Midbrain (tissue), 1 donor: ENCODE measurements at places on chromosomes 4 and X.

- DNase-seq = no peak
These were observed 311.1 kb downstream of the PAPSS1 start for GRCh38 chr4:107408968-107409367.

GRCh38 chr4:152885185-152885584 lies 50.9 kb upstream of the FHDC1 start:
- no peak for DNase-seq

- no peak for DNase-seq
These were observed 34.6 kb upstream of the PRRG1 start for GRCh38 chrX:37314531-37314930.

DNA sequence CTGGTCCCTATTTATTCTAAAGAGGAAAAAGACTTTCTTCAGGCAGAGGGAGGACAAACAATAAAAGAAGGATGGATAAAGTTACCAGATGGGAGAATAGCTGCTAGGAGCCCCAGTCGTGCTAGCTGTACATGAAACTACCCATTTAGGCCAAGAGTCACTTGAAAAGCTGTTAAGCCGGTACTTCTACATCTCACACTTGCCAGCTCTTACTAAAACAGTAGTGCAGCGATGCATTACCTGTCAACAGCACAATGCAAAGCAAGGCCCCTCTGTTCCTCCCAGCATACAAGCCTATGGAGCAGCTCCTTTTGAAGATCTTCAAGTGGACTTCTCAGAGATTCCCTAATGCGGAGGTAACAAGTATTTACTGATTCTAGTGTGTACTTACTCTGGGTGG lies 1138.8 kb downstream of the ARAP2 start:
- no peak for DNase-seq

- peak; percentile 5 for DNase-seq
These were observed at the start of gene CYBB for GRCh38 chrX:37779857-37780256. TSS of gene CYBB (plus strand) at chrX:37780059. CDS start at chrX:37780078, 19 bp downstream.

GRCh38 chr4:137509855-137510282 lies 22.4 kb downstream of the PCDH18 start:
- DNase-seq = no peak

- DNase-seq = no peak
These were observed 156.4 kb upstream of the GATB start for GRCh38 chr4:151917145-151917734.

DNA sequence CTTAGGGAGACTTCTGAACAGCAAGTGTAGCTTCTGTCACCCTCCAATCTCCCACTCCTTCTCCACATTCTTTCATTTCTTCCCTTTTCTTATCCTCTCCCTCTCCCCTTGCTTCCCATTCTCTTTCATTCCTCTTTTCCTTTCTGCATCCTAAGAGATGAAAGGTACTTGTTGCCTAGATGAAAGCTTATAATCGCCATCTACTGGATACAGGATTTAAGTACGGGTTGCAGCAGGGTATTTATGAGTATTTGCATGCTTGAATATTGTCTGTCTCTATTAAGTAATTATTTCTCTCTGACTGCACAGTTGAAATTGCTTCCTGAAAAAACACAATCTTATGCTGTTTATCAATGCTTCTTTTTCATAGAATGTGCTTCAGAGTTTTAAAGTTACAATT lies 174.0 kb upstream of the TENT5D start:
- no peak for DNase-seq

DNA sequence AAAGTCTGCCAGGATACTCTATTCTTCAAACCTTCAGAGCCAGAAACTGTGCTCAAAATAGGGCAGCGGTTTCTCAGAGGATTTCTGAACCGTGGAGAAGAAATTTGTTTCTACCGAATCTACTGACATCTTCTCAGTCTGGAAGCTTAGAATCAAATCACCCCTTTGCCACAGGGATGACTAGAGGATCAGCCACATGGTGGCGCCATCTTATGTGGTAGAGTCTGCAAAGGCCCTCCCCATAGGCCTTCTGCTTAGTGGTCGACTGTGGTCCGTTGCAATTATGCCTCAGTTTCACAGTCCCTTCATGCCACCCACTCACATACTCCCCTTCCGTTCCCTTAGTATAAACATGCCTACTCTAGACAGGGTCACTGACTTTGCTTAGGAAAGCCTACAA lies 680.7 kb upstream of the SPANXN1 start:
- no peak for DNase-seq

- DNase-seq = peak; percentile 16
These were observed 39.5 kb downstream of the GPC4 start for GRCh38 chrX:133375615-133376340.
